NCI-H146 (cell line): ENCODE measurements at places on chromosomes 4 and X.

DNA sequence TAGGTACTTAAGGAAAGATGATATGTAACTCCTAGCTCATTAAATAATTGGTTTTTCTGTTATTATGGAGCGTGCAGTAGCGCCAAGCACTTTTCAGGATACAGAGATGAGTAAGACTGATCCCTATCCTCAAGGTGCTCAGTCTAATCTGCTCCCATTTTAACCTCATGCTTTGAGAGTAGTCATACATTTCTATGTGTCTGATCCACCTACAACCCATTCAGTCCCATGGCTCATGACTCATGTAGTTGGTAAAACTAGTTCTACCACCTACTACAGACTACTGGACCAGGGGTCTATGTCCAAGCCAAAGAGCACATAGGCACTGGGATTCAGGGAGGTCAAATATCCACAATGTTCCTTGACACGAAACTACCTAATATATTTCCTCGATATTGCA is 60.8 kb downstream of the TMEM154 start:
- no peak for DNase-seq

- DNase-seq, result no peak
Measured at GRCh38 chrX:153214934-153215333, 35.9 kb downstream of the MAGEA1 start.

GRCh38 chr4:172243551-172243950 is 430.3 kb downstream of the GALNTL6 start:
- DNase-seq, result no peak

DNA sequence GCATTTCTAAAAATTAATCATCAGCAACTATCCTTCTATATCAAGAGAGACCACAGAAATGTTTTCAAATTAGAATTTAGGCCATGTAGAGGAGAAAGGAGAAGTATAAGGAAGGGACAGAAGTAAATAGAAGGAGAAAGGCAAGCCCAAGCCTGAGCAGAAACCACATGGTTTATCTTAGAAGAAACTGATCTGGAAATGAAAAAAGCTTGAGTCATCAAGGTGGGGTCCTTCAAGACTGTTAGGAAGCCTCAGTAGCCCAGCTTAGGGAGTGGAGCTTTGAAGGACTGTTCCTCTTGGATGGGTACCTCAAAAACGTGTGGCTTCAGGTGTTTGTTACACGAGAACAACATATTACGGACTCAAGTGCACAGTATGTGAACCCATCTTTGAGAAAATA is 4.5 kb downstream of the BMX start:
- DNase-seq, result no peak

GRCh38 chr4:40040908-40041307 is 15.7 kb upstream of the N4BP2 start:
- no peak for DNase-seq

DNA sequence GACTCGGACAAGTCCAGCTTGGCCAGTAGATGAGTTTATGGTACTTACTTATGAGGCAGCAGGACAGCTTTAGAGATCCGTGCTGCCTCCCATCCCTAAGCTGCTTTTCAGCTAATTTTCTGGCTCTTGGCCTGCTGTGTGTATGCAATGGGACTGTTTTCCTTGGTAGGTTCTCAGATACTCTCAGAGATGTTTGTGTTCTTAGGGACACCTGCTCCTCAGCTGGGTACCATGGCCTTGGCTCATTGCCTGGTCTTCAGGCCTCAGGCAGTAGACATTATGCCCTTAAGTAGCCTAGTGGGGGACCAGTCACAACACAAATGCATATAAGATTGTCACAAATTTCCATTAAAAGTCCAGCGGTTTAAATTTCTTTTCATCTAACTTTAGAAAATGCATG is 688.0 kb downstream of the PCDH7 start:
- DNase-seq, result peak; percentile 93

DNA sequence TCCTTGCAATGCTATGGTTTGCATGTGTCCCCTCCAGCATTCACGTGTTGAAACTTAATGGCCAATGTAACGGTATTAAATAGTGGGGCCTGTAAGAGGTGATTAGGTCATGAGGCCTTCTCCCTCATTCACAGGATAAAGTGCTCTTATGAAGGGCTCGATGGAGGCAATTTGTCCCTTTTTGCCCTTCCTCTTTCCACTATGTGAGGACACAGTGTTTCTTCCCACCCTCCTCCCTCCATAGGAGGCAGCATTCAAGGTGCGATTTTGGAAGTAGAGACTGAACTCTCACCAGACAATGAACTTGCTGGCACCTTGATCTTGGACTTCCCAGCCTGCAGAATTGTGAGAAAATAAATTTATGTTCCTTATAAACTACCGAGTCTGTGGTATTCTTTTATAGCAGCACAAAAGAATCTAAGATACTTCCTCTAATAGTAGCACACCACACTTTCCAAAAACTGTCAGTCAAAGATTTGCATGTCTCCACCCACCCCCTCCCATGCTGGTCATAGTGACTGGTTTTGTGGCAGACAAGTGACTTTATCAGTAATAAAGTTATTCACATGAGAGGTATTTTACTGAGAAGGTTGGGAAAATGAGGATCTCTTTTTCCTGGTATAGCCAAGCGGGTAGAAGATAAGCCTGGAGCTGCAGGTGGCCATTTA is 113.5 kb upstream of the TTC29 start:
- DNase-seq, result no peak

GRCh38 chrX:41381685-41382084 is 47.7 kb downstream of the DDX3X start:
- no peak for DNase-seq

DNA sequence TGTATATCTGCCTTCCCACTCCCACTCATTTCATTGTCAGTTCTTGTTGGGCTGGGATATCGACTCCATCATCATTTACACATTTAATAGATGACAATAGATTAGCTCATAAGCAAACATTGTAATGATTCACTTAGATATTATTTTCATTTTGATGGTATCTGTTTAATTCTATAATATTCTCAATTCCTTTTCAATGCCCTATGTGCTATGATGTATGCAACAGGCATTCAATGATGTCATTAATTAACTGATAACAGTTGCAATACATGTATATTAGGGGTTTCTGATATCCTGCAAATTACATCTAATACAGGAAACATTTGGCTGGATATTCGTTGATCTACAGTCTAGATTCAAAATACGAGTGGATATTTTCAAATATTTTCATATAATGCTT is 850.5 kb downstream of the CCSER1 start:
- DNase-seq, result no peak

GRCh38 chrX:108209006-108209554 is 117.5 kb downstream of the ATG4A start:
- no peak for DNase-seq

GRCh38 chr4:170741856-170742255 is 652.1 kb upstream of the AADAT start:
- DNase-seq, result no peak

GRCh38 chrX:56757327-56757726 is 28.3 kb downstream of the NBDY start:
- DNase-seq, result no peak

GRCh38 chr4:99755223-99755944 is 61.2 kb upstream of the DAPP1 start:
- no peak for DNase-seq

GRCh38 chr4:105661028-105661427 is 47.5 kb downstream of the INTS12 start:
- DNase-seq, result no peak

DNA sequence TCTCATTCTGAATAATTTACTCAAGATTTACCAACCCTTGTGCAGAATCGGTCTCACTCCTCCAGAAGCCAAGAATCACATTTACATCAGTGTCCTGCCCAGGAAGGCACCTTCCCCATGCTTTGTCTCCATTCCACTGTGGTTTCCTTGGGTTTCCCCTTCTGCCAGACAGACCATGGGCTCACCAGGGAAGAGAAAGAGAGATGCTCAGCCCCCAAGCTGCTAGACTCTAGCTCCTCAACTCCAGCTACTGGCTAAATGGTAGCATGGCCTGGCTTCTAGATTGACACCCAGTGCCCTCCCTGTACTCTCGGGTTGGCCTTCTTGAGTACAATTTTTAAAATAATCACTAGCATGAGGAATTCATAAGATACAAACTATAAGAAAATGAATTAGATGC is 12.9 kb downstream of the TLR10 start:
- DNase-seq, result no peak

DNA sequence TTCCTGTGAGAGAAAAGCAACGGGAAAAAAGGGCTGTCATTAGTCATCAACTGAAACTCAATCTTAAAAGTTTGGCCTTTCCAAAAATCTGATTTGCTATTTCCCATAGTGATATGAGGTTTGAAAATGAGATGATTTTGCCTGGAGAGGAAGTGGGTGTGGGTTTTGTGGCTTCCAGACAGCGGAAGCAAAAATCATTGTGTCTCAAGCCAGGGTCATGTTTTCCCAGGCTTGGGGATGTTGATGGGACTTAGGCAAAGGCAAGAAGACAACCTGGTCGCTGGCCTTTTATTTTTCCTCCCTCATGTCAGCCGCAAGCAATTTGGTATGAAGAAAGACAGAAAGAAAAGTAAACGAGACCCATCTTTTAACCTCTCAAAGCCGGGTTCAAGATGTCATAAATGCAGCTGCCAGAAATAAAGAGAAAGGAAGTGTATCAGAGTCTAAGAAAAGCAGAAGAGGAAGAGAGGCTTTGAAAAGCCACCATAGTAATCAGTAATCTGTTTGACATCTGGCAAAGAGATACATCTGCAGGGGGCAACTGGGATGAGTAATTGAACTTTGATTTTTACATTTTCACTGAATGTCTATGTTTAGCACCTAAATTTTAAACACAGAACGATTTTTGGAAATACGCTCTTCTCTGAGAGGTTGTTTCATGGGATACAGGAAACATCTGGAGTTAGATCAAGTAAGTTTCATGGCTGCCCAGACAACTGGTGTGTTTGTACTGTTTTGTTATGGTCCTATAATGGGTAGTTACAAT is 521.6 kb upstream of the SLIT2 start:
- DNase-seq, result no peak

- DNase-seq, result no peak
Measured at GRCh38 chr4:54226404-54227255, 2.5 kb upstream of the PDGFRA start.

DNA sequence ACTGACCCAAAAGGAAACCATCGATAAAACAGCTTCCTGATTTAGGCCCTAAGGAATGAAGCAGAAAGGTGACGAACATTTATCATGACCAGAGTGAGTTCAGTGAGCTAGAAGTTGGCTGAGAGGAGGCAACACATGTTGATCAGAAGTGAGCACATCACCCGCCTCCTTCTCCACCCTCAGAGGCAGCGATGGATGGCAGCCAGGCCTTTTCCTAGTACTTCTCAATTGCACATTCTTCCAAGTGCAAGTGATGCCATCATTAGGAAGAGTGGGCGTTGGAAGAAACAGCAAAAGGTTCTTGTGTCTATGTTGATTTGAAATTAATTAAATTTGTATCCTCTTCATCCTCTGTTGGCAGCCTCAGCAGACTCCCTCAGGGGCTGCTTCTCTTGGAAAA is 51.7 kb downstream of the TMEM154 start:
- DNase-seq, result no peak

DNA sequence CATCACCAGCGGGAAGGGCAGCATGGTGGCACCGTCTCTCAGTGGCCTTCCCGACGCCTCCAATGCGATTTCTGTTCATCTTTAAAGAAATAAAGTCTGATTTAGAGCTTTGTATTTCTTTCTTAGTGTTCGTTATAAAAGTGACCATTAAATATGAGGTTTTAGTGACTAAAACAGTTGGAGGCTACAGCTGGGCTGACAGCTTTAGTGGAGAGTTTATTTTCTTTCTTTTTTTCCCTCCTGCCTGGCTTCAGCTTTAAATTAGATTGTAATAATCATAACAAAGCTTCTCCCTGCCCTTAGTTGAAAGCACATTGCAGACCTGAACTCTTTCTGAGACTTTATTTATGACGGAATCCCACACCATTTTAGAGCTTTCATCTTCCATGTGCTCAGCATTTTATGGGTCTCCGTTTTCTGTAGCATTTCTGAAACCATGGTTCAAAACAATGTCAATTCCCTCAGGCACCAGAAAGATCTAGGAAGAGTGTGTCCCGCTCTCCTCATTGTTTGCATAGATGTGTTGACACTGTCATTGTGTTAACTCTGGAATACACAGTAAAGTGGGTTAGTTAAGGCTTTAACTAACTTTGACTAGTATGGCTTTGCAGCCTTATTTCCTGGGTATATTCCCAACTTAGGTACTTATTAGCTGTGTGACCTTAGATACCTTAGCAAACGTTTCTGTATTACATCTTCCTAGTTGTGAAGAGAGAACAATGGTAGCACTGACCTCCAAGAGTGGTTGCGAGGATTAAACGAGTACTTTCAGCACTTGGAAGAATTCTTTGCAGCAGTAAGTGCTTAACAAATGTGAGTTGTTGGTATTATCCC is 97.4 kb upstream of the PGRMC2 start:
- DNase-seq, result no peak

DNA sequence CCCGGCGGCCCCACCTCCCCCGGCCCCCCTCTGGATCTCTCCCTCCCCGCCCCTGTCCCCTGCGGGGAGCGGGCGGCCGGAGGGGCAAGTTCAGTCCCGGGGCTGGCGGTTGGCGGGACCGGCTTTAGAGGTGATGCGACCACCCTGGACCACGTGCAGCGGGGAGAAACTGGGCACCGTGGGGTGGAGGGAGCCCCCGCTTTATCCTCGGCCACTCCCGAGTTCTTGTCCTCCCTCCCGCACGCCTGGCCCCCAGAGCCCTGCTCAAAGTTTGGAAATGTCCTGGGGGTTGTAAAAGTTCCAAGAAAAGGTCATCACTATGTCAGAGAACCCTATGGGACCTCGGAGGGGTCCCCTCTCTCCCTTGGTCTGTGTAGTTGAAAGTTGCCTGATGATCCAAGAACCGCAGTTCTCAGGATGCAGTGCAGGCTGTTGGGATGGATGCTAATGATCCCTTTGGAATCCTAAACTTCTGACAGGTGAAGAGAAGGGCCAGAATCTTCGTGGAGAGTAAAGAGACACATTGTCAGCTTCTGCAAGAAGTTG is 411 bp upstream of the VEGFC start:
- no peak for DNase-seq

GRCh38 chr4:26060286-26060685 is 146.3 kb downstream of the SMIM20 start:
- no peak for DNase-seq

- DNase-seq, result no peak
Measured at GRCh38 chr4:70531981-70532380, 13.6 kb downstream of the AMTN start.

GRCh38 chrX:49754233-49754857 is 58.6 kb upstream of the PAGE1 start:
- peak; percentile 5 for DNase-seq
